ENCODE measurements at places on chromosomes 12 and 14. TPM values are rescaled to one million over a fixed set of nuclear protein-coding genes. Genes with fewer than 3 reads are reported as not detected.

DNA sequence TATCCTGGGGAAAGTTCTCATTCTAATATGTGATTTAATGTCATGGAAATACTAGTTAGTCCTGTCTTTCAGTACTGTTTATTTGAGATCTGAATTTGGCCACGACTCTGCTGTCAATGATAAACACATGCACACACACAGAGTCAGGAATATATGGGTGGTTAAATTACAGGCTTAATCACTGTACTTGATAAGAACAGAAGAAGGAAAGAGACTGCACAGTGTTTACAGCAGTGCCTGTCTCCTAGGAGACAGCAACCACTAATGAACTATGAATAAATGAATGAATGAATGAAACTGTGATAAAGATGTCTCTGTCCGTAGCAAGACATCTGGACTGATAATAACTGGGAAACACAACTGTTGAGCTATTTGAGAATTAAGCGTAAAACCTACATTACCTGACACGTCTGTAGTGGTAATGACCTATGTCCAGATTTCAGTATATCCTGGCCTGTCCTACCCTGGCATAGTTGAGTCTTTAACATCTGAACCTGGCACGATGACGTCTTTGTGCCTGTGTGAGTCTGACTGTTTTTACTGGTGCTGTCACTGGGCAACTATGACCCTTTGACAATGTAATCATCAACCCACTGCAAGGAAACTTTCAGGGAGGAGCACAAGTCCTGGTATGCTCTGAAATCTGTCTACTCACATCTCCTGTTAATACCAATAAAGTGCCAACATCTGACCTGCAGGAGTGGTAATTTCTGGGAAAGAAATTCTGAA is 524.6 kb downstream of the TMEM132D start:
- H3K4me1 ChIP-seq = no peaks in the 10 kb centered on the region
- no peaks in the 10 kb centered on the region for H3K36me3 ChIP-seq
- peaks cover 4% of the 10 kb centered on the region for H3K27me3 ChIP-seq

RNASE1 gene
- 47.4 TPM for total RNA-seq

GRCh38 chr12:130461839-130462557 is 124.3 kb downstream of the PIWIL1 start:
- H3K4me3 ChIP-seq = no peak overlapping the region
- DNase-seq = no peak
- H3K27ac ChIP-seq = no peak overlapping the region

GRCh38 chr12:100824476-100824875 is 29.9 kb downstream of the ANO4 start:
- no peak overlapping the region for H3K4me3 ChIP-seq
- no peak for DNase-seq
- no peaks in the 10 kb centered on the region for H3K36me3 ChIP-seq

GRCh38 chr12:52532636-52533035 is 12.4 kb upstream of the KRT5 start:
- no peak overlapping the region for H3K27ac ChIP-seq
- DNase-seq = no peak
- no peaks in the 10 kb centered on the region for H3K36me3 ChIP-seq
- H3K27me3 ChIP-seq = no peaks in the 10 kb centered on the region
- H3K4me1 ChIP-seq = no peaks in the 10 kb centered on the region
- no peak overlapping the region for H3K4me3 ChIP-seq

DNA sequence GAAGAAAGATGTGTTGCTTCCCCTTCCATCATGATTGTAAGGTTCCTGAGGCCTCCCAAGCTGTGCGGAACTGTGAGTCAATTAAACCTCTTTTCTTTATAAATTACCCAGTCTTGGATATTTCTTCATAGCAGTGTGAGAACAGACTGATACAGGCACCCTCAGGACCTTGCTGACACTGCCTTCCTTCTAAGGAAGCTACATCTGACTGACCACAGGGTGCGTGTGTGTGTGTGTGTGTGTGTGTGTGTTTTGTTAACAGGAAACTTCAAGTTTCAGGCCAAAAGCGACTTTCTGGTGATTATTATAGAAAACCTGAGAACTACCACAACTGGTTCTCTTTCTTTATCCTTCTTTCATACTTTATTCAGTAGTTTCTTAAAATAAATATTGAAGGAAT is 149.0 kb downstream of the CAPZA3 start:
- DNase-seq = no peak
- H3K27me3 ChIP-seq = no peaks in the 10 kb centered on the region

GRCh38 chr12:4238577-4238976 is 35.0 kb upstream of the CCND2 start:
- no peaks in the 10 kb centered on the region for H3K36me3 ChIP-seq
- no peak overlapping the region for H3K27ac ChIP-seq
- DNase-seq = no peak
- no peaks in the 10 kb centered on the region for H3K4me1 ChIP-seq
- no peak overlapping the region for H3K4me3 ChIP-seq

DNA sequence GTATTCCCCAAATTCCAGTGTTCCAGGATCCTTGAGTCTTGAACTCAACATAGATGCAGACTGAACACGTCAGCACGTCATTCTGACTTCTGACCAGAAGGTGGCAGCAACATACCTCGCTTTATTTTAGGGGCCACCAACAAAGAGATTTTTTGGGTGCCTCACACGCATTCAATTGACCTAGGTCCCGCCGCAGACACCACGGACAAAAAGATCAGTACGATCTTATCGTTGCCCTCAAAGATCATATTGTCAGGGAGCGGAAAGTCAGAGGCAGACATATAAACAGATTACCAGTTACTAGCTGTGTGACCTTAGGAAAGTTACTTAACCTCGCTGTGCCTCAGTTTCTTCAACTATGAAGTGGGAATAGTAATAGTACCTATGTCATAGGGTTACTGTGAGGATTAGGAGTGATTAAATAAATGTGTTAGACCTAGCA is 6.5 kb upstream of the PRPH start:
- no peaks in the 10 kb centered on the region for H3K36me3 ChIP-seq
- H3K4me3 ChIP-seq = no peak overlapping the region
- no peak overlapping the region for H3K27ac ChIP-seq

DNA sequence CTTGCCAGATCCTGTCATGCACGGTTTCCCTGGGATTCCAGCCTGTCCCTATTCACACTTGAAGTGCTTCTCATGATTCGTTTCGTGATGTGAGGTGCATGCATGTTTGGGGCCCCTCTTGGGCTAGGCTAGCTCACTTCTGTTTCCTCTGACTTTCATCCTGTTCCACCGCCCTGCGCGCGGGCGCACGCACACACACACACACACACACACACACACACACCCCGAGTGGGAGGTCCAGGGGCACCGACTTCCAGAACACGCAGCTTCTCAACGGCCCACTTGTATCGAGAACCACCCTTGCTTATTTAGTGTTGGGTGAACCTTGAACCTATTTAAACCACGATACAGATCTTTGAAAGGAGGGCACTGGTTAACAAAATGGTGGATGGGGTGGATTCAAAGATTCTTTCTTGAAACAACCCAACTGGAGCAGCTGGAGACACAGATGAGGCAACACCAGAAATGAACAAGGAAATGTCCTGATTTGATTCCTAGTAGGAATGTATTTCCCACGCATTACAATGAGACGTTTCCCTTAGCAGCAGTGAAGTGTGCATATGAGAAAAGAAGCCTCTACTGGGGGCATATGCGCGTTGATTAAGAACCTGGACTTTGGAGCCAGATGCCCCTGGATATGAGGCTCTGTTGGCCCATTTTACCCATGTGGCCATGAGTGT is 16.3 kb downstream of the ELK3 start:
- H3K27me3 ChIP-seq = no peaks in the 10 kb centered on the region
- H3K36me3 ChIP-seq = peaks cover 9% of the 10 kb centered on the region
- H3K27ac ChIP-seq = no peak overlapping the region
- DNase-seq = no peak
- H3K4me3 ChIP-seq = no peak overlapping the region
- H3K4me1 ChIP-seq = peaks cover 23% of the 10 kb centered on the region
